ENCODE measurements at places on chromosomes 2 and 18.

DNA sequence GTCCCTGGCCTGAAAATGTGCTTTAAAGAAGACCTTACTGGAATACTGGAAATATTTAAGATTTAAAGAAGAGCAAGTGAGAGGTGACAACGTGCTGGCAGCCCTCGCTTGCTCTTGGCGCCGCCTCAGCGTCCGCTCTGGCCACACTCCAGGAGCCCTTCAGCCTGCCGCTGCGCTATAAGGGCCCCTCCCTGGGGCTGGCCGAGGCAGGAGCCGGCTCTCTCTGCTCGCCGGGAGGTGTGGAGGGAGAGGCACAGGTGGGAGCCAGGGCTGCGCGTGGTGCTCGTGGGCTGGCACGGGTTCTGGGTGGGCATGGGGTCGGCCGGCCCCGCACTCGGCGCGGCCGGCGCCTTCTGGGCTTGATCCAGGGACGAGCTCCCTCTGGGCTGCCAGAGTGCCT lies 2.9 kb upstream of the COQ10B start:
- DNase-seq: no peak

DNA sequence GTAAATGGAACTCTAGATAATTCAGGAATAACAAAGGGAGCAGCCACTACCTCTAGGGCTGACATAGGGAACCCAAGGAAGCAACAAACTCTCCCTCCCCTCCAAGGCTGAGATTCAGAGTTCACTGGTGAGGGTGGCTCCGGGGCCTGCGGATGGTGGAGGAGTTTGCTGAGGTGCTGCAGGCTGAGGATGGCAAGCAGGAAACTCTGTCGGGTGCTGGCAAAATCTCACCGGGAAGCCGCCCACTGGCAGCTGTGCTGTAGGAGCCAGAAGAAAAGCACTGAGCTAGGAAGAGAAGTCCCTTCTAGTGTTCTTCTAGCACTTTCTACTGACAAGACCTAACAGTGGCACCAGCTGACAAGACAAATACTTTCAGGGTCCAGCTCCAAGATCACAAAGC lies 12.5 kb upstream of the HAAO start:
- no peak for DNase-seq

DNA sequence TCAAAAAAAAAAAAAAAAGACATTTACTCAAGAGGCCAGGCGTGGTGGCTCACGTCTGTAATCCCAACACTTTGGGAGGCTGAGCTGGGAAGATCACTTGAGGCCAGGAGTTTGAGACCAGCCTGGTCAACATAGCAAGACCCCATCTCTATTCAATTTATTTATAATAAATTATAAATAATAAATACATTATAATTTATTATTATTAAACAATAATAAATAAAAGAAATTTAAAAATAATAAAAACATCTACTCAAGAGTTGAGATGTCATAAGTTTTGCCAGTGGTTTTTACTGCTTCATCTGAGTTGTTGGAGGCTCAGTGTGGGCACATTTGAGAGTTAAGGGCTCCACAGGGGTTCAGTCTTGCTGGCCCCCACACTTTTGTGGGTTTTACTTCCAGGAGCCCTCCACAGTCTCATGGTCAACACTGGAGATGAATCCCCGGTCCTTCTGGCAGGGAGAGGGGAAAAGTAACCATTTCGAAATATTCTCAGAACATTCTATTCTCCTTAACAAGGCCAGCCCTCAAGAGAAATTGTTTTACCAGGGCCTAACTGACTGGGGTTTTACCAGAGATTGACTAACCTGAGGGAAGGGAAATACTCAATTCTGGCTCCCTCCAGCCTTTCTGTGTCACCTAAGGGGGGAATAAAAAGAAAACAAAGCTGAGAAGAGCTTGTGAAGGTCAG lies 51.6 kb upstream of the NCOA1 start:
- no peak for DNase-seq

- no peak for DNase-seq
Observed at GRCh38 chr2:71746946-71747501, 293.7 kb downstream of the DYSF start.

DNA sequence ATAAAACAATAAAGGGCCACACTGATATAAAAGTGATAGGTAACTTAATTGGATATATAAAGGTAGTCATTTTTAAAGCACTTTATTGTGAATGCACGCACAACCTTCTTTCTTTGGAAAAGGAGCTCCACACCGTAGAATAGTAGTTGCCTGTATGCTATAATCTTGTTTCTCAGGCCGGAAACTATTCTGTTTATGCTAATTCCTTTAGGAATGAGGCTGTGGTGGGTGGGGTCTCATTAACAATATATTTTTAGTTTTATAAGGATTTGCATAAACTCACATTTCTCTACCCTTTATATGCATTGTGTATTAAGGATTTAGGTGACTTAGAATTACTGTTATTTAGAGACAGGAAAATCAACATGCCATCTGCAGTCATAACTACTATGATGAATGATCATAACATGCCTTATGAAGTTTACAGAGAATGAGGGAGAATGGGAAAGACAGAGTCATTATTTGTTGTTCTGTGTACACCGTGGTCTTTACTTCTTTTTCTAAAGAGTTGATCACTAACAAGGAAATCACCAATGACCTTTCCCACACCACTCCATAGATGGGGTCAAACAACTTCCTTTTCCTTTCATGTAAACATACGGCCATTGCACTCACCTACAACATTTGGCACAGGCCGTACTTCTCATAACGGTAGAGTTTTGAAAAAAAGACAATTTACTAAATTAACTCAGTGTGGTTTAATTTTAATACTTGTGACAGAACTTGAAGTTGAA lies 84.5 kb downstream of the PIEZO2 start:
- DNase-seq: no peak

- no peak for DNase-seq
Observed at GRCh38 chr2:175476948-175477347, 295.4 kb upstream of the ATP5MC3 start.

DNA sequence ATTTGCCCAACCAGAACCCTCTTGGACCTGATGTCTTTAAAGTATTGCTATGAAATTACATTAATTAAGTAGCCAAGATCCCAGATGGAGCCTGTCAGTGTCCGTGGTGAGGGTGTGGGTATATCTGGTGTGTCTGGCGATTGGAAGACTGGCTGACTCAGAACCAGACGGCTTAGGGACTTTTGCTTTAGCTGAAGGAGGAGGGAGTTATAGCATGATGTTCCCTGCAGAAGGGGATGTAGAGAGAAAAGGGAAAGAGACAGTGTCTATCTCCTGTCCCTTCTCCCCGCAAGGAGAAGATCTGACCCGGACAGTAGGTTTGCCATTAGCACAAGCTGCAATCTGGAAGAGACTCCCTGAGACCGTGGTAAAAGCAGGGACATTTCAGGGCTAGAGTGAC lies 60.6 kb downstream of the POU3F3 start:
- DNase-seq: no peak

DNA sequence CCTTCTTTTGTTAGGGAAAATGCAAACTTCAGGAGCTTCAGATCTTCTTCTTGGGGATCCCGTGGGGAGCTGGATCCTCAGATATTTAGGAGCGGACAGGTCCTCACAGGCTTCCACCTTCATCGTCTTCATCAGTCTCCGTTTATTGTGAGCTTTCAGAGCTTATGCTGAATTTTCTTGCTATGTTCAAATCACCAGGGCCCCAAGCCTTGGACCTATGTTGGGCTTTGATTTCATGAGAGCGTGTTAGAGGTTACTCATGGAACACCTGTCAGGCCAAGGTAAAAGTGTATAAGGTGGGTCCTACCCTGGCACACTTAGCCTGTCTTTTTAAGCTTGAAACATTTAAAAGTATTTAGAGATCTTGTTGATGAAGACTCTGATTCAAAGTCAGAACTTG lies 212.9 kb downstream of the FAM210A start:
- no peak for DNase-seq

DNA sequence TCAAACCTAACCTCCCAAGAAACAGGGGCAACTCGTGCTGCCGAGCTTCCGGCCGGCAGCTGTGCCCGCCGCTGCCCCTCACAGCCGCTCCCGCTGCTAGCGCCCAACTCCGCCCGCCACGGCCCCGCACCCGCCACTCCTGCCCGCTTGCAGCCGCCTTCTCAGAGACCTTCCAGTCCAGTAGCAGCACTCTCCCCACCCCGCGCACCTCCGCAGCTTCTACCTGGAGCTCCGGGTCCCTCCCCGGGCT lies 722 bp upstream of the C2orf15 start:
- no peak for DNase-seq

- no peak for DNase-seq
Observed at GRCh38 chr18:13291299-13291698, 72.7 kb downstream of the LDLRAD4 start.

DNA sequence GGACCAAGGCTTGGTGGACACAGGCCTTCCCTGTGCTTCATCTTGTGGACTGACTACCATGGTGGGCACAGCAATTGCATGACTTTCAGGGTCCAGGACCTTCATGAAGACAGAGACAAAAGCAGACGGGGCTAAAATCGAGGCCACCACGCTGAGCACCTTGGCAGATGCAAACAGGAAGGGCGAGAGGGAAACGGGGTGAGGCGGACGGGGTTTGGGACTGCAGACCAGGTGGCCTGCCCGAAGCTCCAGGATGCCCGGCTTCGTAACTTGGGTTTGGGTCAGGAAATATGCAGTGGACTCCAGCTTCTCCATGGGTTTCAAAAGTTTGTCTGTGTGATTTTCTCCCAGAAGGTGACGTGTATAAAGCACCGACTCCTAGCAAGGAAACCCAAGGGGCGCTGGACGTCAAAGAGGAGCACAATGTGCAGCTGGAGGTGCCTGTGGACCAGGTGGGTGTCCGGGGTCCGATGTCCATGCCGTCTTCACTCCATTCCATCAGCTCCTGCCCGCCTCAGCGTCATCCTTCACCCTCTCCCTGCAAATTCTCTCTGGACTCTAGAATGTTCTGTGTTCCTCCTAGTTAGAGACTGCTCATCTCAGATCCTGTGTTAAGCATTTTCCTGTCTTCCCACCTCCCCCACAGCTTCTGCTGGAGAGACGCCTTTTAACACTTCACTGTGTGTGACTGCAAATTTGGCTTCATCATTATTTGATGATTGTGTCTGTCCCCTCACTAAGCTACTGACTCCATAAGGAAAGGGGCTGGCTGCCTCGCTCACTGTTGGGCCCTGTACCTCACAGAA lies 65.8 kb downstream of the DCDC2C start:
- no peak for DNase-seq

- no peak for DNase-seq
Observed at GRCh38 chr2:1640301-1641135, 103.8 kb downstream of the PXDN start.

- DNase-seq: no peak
Observed at GRCh38 chr2:9398881-9399780, 24.2 kb downstream of the ITGB1BP1 start.

DNA sequence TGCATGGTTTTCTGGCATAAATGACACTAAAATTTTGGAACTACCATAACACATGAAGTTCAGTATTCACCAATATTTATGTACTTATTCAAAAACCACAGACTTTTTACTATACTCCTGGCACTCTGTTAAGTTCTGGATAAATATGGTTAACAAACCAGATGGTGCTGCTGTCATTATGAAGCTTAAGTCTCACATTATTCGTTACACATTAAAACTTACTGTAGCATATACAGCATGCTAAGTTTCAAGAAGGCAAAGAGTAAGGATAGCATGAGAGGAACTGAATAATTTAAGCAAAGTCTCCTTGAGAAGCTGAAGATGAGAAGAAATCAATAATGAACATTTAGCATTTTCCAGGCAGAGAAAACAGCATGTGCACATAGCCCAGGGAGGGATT lies 929.5 kb downstream of the NRXN1 start:
- DNase-seq: no peak

GRCh38 chr2:46117379-46117778 lies 179.8 kb upstream of the EPAS1 start:
- no peak for DNase-seq

- no peak for DNase-seq
Observed at GRCh38 chr2:5736886-5737285, 44.7 kb downstream of the SOX11 start.

DNA sequence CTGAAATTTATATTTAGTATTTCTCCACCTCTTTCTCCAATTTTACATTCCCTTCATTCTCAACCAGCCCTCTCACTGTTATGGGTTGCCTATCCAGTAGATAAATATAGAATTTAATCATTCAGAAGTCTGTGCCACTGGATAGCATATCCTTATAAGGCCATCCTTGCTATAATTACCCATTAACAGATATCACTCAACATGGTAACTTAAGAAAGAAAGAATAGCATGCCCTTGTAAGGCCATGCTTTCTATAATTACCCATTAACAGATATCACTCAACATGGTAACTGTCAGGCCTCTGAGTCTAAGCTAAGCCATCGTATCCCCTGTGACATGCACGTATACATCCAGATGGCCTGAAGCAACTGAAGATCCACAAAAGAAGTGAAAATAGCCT lies 1137.4 kb upstream of the FAM98A start:
- no peak for DNase-seq

GRCh38 chr18:58592223-58593214 lies 36.4 kb downstream of the ALPK2 start:
- no peak for DNase-seq

DNA sequence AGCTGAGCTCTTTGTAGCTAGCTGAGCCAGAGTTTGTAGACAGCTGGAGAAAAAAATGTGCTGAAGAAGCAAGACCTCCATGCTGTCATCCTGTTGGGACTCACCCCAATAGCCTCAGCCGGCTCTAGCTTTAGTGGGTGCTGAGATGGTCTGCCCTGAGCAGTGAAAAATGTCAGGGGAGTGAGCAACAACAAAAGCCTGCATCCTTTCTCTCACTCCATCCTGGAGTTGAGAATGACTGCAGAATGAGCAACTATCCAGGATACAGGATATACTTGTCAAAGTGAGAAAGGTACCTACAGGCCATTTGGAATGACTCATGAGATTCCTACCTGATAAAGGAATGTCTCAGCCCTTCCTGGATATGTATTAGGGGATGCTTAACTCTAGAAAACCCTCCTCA lies 146.1 kb upstream of the DLX2 start:
- no peak for DNase-seq

DNA sequence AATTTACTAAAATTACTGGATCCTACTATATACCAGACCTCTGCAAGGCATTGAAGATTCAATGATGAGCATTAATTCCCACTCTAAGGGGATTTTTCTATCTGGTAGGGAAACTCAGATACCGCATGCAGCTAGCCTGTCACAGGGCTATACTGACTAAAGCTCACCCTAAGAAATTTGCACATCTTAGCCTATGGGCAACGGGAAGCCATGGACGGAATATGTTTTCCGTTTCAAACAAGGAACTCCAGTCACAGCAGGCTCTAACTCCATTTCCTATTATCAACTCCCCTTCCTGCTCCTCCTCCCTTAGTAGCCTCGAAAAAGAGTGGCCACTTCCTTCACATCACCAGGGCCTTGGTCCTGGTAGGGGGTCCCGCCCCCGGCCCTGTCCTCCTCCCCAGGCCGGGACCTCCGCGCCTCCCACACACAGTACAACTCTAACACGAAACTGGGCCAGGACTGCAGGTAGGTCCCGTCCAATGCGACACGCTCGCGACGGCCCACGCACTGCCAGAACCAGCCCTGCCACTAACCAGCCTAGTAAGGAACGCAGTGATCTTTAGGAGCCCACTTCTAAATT lies 659 bp upstream of the COX5B start:
- no peak for DNase-seq

- DNase-seq: no peak
Observed at GRCh38 chr2:32464431-32464830, 107.6 kb downstream of the BIRC6 start.

GRCh38 chr2:226995625-226996041 lies 159.8 kb downstream of the RHBDD1 start:
- no peak for DNase-seq
